ENCODE measurements at places on chromosomes 3 and 15. TPM values are rescaled to one million over a fixed set of nuclear protein-coding genes. Genes with fewer than 3 reads are reported as not detected.

The DNAJC13 gene
- 71.7 TPM for total RNA-seq

The ITGB5 gene
- 144 TPM for total RNA-seq

The FBXO40 gene
- total RNA-seq = not detected

The RBPMS2 gene
- 7.6 TPM for total RNA-seq

The ZNF860 gene
- total RNA-seq = 0.73 TPM

The PRRT3 gene
- 1.5 TPM for total RNA-seq

The ETV5 gene
- total RNA-seq = 40.9 TPM

The ADAMTS9 gene
- 22.6 TPM for total RNA-seq

The MCF2L2 gene
- total RNA-seq = 1.1 TPM

The C3orf52 gene
- total RNA-seq = 2.1 TPM

The SOX14 gene
- total RNA-seq = not detected

The FAM3D gene
- not detected for total RNA-seq

The SAMD7 gene
- total RNA-seq = not detected

The SPINK8 gene
- total RNA-seq = not detected

The CTDSPL gene
- 43.2 TPM for total RNA-seq

The DAG1 gene
- total RNA-seq = 88.0 TPM

The OIP5 gene
- total RNA-seq = 11.4 TPM

The CHST14 gene
- total RNA-seq = 49.2 TPM

The OR4M2 gene
- total RNA-seq = not detected

The CCDC39 gene
- total RNA-seq = not detected

The HCLS1 gene
- 68.5 TPM for total RNA-seq

The DISP2 gene
- total RNA-seq = 1.2 TPM

The VPS18 gene
- total RNA-seq = 33.3 TPM

The PLSCR5 gene
- total RNA-seq = not detected

The GUCA1C gene
- total RNA-seq = not detected

The ITIH1 gene
- not detected for total RNA-seq

The C2CD4A gene
- total RNA-seq = 1.1 TPM

The SAXO2 gene
- total RNA-seq = 0.67 TPM

The NR2F2 gene
- 182 TPM for total RNA-seq

The CKMT1A gene
- total RNA-seq = not detected

The LEO1 gene
- 22.6 TPM for total RNA-seq

The PLSCR4 gene
- 81.5 TPM for total RNA-seq

The EXOSC7 gene
- 46.2 TPM for total RNA-seq

The ACTRT3 gene
- 5.1 TPM for total RNA-seq

The CCDC33 gene
- not detected for total RNA-seq

The DCUN1D1 gene
- 35.0 TPM for total RNA-seq

The ZNF501 gene
- 3.9 TPM for total RNA-seq

The TM2D3 gene
- total RNA-seq = 34.3 TPM

The CLDN18 gene
- total RNA-seq = not detected

The ARGFX gene
- not detected for total RNA-seq

The SLC22A14 gene
- total RNA-seq = not detected

The BTBD1 gene
- total RNA-seq = 58.0 TPM

All from endothelial cell of umbilical vein (primary cell).